Fibroblast of upper back skin (primary cell): ENCODE measurements at places on chromosomes 7 and 10.
A peak's percentile ranks its signal among the peaks of the same experiment; 100 is the strongest.

- peak; percentile 38 for DNase-seq
These were observed 70.0 kb upstream of the CYP26C1 start for GRCh38 chr10:92990615-92991014.

DNA sequence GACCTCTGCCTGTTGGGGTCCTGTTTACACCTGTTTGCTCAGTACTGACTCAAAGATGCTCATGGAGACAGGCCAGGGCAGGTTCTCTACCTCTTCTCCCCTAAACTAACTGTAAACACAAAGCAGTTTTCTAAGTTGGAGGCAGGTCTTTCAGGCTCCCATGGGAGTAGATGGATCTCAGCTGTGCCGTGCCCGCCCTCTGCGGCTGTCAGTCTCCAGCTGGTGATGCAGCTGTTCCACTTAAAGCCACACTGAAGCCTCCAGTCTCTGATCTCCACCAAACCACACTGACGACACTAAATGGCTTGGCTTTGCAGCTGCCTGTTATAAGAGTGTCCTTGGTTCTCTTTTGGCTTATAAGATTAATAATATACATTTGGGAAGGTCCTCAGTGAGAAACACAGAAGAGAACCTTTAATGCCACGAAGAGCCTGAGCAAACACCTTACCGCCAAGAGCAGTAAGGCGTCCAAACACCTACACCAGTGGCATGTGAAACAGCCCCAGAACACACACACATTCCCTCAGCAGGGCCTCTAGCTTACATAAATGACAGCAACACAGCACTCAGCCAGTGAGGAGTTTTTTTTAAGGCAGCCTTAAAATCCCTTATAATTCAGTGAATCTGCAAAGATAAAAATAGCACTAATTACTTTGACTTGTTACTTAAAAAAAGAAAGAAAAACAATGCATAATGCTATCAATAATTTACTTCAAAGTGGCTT lies 60.4 kb upstream of the KCNIP2 start:
- DNase-seq = peak; percentile 11

GRCh38 chr10:91798649-91799611 lies 704 bp downstream of the TNKS2 start:
- DNase-seq = peak; percentile 32

DNA sequence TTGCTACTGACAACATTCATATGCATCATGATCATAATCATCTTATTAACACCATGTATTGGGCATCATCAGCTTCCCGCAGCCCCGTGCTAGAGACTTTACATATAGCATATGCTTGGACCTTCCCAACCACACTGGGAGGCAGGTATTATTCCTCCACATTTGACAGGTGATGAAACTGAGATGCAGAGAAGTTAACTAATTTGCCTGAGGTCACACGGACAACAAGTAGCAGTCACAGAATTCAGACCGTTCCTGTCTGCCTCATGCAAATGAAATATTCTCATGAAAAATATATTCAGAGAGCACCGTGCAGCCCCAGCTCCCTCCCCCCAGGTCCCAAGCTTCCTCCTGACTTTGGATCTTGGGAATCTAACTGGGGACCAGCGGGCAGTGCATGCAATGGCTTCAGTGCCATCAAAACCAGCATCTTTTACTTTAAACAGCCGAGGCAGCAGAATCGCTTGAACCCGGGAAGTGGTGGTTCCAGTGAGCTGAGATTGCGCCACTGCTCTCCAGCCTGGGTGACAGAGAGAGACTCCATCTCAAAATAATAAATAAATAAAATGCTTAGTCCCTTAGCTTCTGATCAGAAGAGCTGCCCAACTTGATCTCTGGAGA lies 112.2 kb upstream of the GPR26 start:
- DNase-seq = no peak

DNA sequence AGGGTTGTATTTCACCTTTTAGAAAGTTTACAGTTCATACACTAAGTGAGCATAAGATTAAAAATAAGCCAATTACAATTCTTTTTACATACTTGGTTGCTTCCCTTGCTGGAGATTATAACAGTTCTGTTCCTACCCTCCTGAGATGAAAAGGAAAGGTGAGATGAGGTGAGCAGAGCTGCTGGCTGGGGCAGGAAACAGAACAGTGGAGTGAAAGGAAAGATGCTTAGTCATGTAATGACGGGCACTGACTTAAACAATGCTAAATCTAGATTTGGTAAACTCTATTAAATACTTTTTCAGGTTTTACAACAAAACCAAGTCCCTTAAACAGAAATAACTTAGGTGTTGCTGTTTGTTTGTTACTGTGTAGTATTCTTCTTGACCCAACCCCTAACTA lies 19.9 kb upstream of the ZEB1 start:
- no peak for DNase-seq

- peak; percentile 6 for DNase-seq
These were observed 561.7 kb downstream of the SDK1 start for GRCh38 chr7:3862774-3863173.

DNA sequence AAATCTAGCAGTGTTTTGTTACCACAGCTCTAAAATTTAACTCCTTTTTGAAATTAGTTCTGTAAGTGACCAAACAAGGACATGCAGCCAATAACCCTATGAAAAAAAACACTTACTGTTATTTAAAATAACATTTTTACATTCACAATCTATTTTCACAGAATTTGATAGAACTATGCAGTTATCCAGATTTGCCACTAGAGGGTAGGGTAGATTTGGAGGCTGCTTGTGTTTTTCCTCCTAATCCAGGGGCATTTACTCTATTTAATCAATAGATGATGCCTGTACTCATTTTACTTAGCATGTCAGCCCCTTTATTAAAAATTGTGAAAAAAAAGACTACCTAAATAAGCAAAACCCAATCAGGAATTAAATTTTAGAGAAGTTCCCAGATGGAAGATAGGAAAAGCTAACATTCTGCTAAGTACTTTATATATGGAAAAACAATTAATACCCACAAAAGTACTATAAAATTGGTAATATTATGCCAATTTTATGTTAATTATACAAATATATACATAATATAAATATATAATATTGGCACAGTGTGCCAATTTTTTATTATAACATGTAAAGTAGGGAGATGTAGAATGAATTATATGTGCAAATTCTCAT lies 18.1 kb upstream of the LIPK start:
- peak; percentile 33 for DNase-seq

DNA sequence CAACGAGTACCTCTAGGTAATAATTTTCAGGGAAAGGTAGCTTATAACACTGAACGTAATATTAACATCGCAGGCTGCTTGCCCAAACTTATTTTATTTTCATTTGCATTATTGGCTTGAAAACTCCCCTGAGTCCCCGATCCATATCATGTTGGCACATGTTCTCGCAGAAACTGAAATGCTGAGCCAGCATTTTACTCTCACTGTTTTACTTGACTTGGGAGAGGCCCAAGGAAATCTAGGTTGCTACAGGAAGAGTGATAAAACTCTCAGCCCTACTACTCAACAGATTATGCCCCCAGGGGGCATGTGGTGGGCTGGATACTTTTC lies 183.5 kb upstream of the HABP2 start:
- DNase-seq = no peak

- peak; percentile 100 for DNase-seq
These were observed 3.4 kb upstream of the CHST12 start for GRCh38 chr7:2399848-2400587.

- DNase-seq = peak; percentile 93
These were observed 381.6 kb downstream of the PARD3 start for GRCh38 chr10:34433241-34434076.

- peak; percentile 92 for DNase-seq
These were observed 9.1 kb upstream of the ASIC3 start for GRCh38 chr7:151038951-151039849.
